Inflammatory macrophage treated with lipopolysaccharide for 4 hours (primary cell): ENCODE measurements at places on chromosomes 11 and 22.

GRCh38 chr11:73322382-73323306, 14.6 kb downstream of the ARHGEF17 start:
- no peak for DNase-seq

GRCh38 chr11:61730240-61730994, 22.0 kb upstream of the MYRF start:
- DNase-seq, result no peak

DNA sequence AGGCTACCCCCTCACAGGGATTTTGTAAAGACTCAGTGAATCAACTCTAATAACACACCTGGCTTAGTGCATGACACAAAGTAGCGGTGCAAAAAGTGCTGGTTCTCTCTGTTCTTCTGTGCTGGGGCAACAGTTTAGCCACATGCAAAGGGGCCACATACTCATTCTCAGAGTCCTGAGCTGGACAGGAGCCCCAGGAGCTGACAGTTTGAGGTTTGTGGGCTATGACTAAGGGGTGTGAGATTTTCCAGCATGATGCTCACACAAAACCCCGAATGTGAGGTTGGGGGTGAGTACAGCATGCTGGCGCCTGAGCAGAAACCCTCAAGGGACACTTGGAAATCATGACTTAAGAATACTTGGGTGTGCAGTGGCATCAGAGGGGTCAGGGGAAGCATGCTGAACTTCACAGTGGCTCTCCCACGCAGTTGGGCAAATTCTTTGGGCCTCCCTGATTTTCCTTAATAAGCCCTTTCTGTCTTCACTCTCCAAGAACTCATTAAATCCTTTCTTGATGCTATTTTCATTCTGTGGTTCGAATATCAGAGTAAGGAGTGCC, 31.0 kb downstream of the TMPRSS5 start:
- no peak for DNase-seq

DNA sequence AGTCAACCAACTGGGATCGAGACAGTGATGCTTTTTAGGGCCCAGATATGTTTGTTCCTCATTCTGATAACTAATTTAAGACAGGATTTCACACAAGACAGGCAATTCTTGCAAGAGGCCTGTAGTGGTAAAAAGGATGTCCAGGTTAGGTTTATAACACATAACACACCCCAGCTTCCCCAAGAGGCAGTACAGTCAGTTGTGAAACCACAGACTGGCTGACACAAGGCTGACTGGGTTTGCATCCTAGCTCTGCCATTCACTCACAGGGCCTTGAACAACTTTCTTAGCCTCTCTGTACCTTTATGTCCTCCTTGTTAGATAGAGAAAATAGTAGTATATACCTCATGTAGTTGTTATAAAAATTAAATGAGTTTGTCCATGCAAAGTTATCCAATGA, 55.0 kb upstream of the PTH start:
- no peak for DNase-seq

DNA sequence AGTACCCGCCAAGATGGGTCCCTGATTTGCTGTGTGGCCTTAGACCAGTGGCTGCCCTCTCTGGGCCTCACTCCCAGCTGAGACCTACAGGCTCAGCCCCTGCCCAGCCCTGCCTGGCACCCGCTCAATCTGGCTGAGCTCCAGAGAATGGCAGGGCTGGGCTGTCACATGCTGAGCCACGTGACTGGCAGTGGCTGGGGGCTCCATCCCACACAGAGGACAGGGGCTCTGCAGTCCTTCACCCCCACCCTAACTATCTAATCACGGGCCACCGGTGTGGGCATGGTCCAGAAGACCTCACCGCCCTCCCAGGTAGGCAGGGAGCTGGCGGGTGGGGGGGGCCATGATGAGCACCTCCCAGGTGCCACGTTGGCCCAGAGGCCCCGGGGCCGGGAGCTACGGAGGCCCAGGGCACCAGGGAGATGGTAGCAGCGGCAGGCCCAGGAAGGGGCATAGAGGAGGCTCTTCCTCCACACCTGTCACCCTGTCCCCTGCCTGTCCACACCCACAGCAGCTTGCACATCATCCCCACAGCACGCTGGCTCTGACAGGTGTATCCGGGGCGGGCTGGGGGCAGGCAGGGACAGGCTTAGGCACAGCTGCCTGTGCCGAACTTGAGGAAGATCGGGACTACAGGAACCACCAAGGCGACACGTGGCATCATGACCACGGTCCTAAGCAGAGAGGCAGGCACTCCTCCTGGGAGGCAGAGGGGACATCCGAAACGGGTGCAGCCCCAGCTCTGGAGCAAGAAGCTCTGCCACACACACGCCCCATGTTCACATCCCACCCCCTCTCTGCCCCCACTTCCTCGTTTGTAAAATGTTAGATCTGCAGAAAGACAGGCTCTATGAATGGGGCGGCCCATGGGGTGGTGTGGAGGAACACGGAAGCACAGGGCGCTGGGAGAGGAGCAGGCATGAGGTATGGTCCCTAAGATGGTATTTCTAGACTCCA, 1.5 kb upstream of the ALDH3B1 start:
- DNase-seq, result peak; percentile 68

- no peak for DNase-seq
Observed at GRCh38 chr11:83410605-83411565, 124.7 kb upstream of the CCDC90B start.

DNA sequence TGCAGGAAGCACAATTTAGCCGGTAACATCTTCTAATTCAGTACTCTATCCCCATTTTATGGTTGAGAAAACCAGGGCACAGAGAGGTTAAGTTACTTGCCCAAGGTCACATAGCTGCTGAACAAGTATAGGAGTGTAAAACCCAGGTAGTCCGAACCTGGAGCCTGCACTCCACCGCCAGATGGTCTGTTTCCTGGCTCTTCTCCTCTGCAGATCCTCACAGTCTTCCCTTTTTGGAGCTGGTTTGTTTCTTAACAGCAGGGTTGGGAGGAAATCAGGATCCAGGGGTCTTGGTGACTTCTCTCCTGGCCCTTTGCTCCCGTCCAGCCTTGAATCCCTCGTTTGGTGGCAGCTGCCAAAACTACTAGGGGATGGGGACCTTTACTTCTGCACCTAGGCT, 12.0 kb downstream of the TSPAN18 start:
- no peak for DNase-seq

DNA sequence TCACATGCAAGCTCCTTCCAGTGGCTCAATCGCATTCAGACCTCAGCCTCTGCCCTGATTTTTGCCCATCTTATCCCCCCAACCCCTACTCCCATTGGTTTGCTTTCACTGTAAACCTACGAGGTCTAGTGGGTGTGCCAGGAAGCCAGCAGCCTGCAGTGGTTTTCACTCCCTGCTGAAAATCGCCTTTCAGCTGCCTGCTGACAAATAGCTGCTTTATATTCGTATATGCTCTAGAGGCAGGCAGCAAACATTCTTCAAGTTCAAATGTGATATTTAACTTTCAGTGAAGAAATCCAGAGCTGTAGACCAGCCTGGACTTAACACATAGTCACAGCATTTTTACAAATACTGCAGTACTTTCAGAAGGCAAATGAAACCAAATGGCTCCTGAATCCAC, 92.8 kb upstream of the APOA1 start:
- DNase-seq, result peak; percentile 29

- no peak for DNase-seq
Observed at GRCh38 chr11:2768471-2769408, 68.9 kb upstream of the KCNQ1OT1 start.

DNA sequence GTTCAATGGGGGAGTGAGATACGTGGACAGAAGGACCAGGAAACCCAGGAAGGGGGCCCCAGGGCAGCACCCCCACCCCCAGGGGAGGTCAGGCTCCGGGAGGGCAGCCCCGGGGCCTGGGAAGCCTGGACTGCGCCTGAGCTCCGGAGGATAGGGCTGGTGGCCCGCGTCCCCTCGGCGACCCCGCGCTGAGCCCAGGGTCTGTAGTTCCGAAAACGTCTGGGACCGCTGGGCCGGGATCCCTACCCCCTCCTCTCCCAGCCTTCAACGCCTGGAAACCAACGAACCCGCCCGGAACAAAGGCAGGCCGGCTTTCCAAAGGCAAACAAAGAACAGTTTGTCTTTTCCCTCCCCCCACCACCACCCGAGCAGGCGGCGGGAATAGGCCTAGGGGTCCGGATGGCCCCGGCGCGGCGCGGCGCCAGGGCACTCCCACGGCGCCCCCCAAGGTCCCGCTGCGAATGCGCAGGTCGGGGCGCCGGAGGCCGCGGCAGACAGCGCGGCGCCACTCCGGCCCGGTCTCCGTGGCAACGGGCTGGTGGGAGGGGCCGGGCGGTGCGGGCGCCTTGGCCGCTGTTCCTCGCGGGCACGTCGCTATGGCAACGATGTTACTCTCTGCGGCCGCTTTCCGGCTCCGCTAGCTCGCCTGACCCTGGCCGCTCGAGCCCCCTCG, 58.5 kb downstream of the IGLL1 start:
- peak; percentile 71 for DNase-seq

DNA sequence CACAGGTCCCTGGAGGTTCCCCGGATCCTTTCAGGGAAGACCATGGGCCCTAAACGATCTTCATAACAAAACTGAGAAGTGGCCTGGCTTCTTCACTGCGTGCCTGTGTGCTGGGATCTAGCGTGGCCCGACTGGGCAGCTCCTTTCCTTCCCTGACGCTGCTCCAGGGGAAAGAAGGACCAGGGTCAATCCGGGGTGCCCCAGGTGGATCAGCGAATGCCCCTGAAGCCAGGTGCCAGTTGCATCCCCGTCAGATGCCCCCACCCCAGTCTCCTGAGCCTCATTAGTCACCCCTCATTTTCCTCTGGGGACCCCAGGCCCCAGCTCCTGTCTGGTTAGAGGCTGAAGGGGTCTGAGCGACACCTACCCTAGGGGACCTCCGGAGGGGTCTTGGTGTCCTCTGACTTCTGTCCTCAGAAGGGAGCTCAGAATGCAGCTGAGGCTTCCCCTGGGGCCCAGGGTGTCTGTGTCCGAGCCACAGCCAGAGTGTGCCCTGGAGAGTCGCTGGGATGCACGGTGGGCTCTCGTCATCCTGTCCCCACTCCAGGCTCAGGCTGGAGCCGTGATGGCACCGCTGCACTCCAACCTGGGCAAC, 18.7 kb upstream of the MUC6 start:
- DNase-seq, result no peak

- DNase-seq, result no peak
Observed at GRCh38 chr11:45654231-45655011, 11.0 kb downstream of the CHST1 start.
